ENCODE measurements at places on chromosomes 4 and X.

- H3K36me3 ChIP-seq: no peaks in the 10 kb centered on the region
- H3K27me3 ChIP-seq: no peaks in the 10 kb centered on the region
- no peaks in the 10 kb centered on the region for H3K4me1 ChIP-seq
- no peak overlapping the region for H3K27ac ChIP-seq
- no peak overlapping the region for H3K4me3 ChIP-seq
- DNase-seq: no peak
Observed at GRCh38 chr4:121479808-121480207, 99.0 kb upstream of the QRFPR start.

- no peak for DNase-seq
- no peak overlapping the region for H3K27ac ChIP-seq
- H3K4me3 ChIP-seq: no peak overlapping the region
Observed at GRCh38 chr4:143921181-143921580, 15.8 kb upstream of the GYPE start.

DNA sequence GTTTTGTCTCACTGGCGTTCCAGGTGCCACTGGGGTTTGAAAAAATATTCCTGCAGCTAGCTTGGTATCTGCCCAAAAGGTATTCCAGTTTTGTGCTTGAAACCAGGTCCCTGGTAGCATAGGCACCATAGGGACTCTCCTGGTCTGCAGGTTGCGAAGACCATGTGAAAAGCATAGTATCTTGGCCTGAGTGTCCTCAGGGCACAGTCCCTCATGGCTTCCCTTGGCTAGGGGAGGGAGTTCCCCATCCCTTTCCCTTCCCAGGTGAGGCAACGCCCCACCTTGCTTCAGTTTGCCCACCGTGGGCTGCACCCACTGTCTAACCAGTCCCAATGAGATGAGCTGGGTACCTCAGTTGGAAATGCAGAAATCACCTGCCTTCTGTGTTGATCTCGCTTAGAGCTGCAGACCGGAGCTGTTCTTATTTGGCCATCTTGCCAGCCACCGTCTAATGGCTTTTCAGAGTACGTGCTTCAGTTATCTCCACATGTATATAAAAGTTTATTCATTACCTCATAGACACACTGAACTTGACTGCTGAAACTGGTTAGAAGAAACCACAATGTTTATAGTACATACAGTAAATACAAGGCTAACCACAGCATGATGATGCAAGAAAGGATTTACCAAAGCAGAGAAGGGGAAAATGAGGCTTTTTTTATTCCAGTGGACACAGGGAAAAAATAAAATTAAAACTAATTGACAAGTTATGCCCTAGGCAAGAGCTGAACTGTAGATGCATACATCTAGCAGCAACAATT is 10.6 kb downstream of the PBDC1 start:
- peaks cover 3% of the 10 kb centered on the region for H3K36me3 ChIP-seq
- no peak overlapping the region for H3K4me3 ChIP-seq
- H3K27ac ChIP-seq: peak overlapping the region; percentile 55
- DNase-seq: peak; percentile 59

DNA sequence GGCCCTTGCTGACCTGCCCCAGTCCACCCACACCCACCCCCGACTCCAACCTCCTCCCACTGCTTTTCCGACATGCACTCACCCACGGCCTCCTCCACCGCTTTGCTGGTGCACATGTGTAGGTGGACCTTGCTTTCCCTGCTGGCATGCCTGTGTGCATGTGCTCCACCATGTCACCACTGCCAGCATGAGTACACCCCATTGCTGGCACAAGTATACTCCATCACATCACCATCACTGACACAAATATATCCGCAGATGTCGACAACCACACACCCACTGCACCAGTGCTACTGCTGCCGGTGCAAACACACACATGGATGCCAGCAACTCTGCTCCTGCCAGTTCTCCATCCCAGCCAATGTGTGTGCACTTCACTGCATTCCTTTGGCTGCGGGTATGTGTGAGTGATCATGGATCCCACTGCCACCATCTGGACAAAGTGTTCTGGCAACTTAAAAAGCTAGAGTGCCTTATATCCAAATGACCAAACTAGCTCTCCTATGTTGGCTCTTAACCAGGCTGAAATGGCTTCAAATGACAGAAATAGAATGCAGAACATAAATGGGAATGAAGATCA is 1072.3 kb downstream of the RAPGEF2 start:
- H3K36me3 ChIP-seq: no peaks in the 10 kb centered on the region
- H3K4me3 ChIP-seq: no peak overlapping the region
- no peak overlapping the region for H3K27ac ChIP-seq
- no peak for DNase-seq
- H3K27me3 ChIP-seq: no peaks in the 10 kb centered on the region
- no peaks in the 10 kb centered on the region for H3K4me1 ChIP-seq

- H3K27ac ChIP-seq: no peak overlapping the region
- no peak for DNase-seq
- H3K36me3 ChIP-seq: no peaks in the 10 kb centered on the region
- no peaks in the 10 kb centered on the region for H3K27me3 ChIP-seq
Observed at GRCh38 chr4:14726877-14727361, 275.4 kb upstream of the CPEB2 start.

GRCh38 chr4:95180531-95181242 is 368.1 kb downstream of the UNC5C start:
- H3K4me3 ChIP-seq: no peak overlapping the region
- no peaks in the 10 kb centered on the region for H3K4me1 ChIP-seq
- H3K27me3 ChIP-seq: no peaks in the 10 kb centered on the region
- no peak for DNase-seq
- H3K27ac ChIP-seq: no peak overlapping the region
- H3K36me3 ChIP-seq: no peaks in the 10 kb centered on the region

DNA sequence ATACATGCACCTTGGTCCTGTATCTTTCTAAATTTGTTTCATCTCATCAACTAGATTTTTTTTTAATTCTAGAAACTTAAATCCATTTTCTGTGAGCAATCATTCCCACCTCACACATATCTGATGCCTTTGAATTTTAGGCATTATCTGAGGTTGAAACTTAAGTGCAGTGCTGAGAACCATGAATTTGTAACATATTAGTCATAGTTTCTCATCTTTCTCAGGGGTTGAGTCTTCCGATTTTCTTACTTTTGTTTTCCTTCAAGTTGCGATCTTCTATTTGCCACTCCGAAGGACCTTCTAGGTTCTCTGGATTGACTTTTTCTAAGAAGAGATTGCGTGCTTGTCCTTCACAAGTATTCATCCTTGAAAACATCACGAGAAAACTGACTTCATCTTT is 3.7 kb upstream of the NR0B1 start:
- DNase-seq: no peak
- H3K4me1 ChIP-seq: peaks cover 25% of the 10 kb centered on the region
- no peak overlapping the region for H3K4me3 ChIP-seq
- no peak overlapping the region for H3K27ac ChIP-seq
- no peaks in the 10 kb centered on the region for H3K36me3 ChIP-seq

GRCh38 chr4:15106399-15106798 is 104.1 kb downstream of the CPEB2 start:
- H3K27me3 ChIP-seq: no peaks in the 10 kb centered on the region
- no peak overlapping the region for H3K4me3 ChIP-seq
- DNase-seq: no peak
- H3K4me1 ChIP-seq: peaks cover 15% of the 10 kb centered on the region

GRCh38 chr4:120218981-120219380 is 152.3 kb upstream of the MAD2L1 start:
- no peaks in the 10 kb centered on the region for H3K36me3 ChIP-seq
- H3K4me3 ChIP-seq: no peak overlapping the region
- H3K27ac ChIP-seq: no peak overlapping the region
- DNase-seq: no peak
- no peaks in the 10 kb centered on the region for H3K27me3 ChIP-seq

DNA sequence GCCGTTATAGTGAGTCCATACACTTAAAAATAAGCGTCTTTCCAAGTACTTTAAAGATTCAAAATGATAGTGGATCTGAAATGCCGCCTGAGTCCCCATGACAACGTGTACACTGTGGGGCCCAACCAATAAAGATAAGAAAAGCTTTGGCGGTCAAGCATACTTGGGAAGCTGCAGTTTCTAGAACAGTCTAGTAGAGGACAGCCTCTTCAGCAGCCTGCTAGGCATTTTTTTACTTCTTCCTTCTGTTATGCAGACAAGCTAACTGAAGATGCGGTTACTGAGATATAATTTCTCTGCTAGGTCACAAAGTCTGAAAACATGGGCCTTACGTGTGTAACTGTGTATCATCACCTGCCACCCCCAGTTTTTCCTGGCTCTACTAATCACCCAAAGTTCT is 402 bp upstream of the UPRT start:
- peak overlapping the region; percentile 74 for H3K4me3 ChIP-seq
- H3K36me3 ChIP-seq: no peaks in the 10 kb centered on the region
- peaks cover 8% of the 10 kb centered on the region for H3K4me1 ChIP-seq

GRCh38 chr4:1240721-1241465 is 8.0 kb downstream of the CTBP1 start:
- peaks cover 11% of the 10 kb centered on the region for H3K4me1 ChIP-seq
- peaks cover 46% of the 10 kb centered on the region for H3K36me3 ChIP-seq
- H3K27me3 ChIP-seq: no peaks in the 10 kb centered on the region
- no peak overlapping the region for H3K4me3 ChIP-seq
- no peak for DNase-seq

GRCh38 chr4:5890063-5890727 is 2.7 kb downstream of the CRMP1 start:
- H3K36me3 ChIP-seq: no peaks in the 10 kb centered on the region
- no peak overlapping the region for H3K27ac ChIP-seq
- H3K4me1 ChIP-seq: no peaks in the 10 kb centered on the region

DNA sequence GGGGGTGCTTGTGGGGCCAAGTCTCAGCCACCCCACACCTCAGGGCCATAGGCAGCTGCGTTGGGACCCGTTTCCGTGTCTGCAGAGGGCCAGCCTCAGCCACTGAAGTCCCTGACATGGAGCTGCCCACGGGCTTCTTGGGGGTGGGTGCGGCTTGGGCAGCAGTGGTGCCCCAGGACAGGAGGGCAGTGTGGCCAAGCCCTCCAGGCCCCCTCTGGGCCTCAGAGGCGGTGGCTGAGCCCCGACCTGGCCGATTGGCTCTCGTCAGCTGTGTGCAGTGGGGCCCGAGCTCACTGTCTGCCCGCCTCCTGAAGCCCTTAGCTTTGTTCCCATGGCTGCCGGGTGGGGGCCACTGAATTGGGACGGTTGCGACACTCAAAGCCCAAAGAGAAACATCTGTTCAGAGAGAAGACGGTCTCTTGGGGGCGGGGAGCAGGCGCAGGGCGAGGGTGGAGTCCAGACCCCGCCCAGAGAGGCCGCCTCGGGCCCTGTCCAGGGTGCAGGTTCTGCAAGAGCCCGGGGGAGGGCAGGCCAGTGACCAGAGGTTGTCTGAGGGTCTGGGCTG is 9.1 kb downstream of the FGFR3 start:
- H3K27me3 ChIP-seq: no peaks in the 10 kb centered on the region
- peaks cover 59% of the 10 kb centered on the region for H3K4me1 ChIP-seq
- no peak overlapping the region for H3K4me3 ChIP-seq
- peaks cover 73% of the 10 kb centered on the region for H3K36me3 ChIP-seq
- peak overlapping the region; percentile 92 for H3K27ac ChIP-seq

DNA sequence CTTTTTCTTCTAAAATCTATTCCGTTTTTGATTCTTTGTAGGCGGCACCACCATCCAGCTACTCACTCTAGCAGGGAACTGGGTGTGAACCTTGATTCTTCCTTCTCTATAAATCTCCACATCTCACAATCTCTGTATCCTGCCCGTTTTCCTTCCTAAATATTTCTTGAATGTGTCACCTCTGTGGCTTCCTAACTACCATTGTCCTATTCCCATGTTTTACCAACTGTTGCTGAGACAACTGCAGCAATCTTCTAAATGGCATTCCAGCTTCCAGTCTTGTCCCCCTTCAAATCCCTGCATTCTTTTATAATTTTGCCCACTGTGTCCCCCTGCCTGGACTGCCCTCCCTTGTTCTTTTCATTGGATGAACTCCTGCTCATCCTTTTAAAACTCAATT is 641.3 kb downstream of the RPA4 start:
- no peak overlapping the region for H3K4me3 ChIP-seq
- H3K4me1 ChIP-seq: no peaks in the 10 kb centered on the region
- no peaks in the 10 kb centered on the region for H3K27me3 ChIP-seq
- H3K36me3 ChIP-seq: no peaks in the 10 kb centered on the region
- no peak overlapping the region for H3K27ac ChIP-seq

GRCh38 chr4:83438719-83439118 is 16.9 kb downstream of the HELQ start:
- DNase-seq: no peak
- no peak overlapping the region for H3K4me3 ChIP-seq
- no peak overlapping the region for H3K27ac ChIP-seq
- no peaks in the 10 kb centered on the region for H3K4me1 ChIP-seq
- H3K36me3 ChIP-seq: no peaks in the 10 kb centered on the region

DNA sequence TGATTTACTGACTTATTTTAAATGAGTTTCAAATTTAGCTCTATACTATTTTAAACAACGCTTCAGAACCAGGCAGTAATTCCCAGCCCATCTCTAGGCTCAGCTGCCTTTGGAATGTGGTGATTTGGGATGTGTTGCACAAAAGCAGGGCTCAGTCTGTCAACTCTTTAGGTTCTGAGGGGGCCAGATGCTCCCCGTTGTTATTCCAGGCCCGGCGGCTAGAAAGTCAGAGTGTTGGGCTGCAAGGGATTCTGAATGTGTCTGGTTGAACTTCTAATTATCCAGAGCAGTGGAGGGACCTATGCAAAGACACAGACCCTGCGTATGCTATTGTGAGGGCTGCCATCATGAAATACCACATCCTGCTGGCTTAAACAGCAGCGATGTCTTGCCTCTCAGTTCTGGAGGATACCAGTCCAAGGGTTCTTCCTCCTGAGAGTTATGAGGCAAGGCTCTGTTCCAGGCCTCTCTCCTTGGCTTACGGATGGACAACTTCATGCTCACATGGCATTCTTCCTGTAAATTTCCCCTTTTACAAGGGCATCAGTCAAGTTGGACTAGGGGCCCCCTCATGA is 123.2 kb upstream of the TRIM2 start:
- no peak overlapping the region for H3K4me3 ChIP-seq
- H3K4me1 ChIP-seq: peaks cover 9% of the 10 kb centered on the region
- no peaks in the 10 kb centered on the region for H3K27me3 ChIP-seq
- H3K36me3 ChIP-seq: no peaks in the 10 kb centered on the region
- no peak overlapping the region for H3K27ac ChIP-seq
- DNase-seq: no peak

GRCh38 chrX:65598559-65599147 is 64.1 kb upstream of the LAS1L start:
- no peak for DNase-seq
- H3K27me3 ChIP-seq: no peaks in the 10 kb centered on the region
- no peaks in the 10 kb centered on the region for H3K36me3 ChIP-seq
- no peak overlapping the region for H3K4me3 ChIP-seq

GRCh38 chrX:21989384-21989783 is 42.7 kb upstream of the PHEX start:
- peaks cover 29% of the 10 kb centered on the region for H3K36me3 ChIP-seq
- no peaks in the 10 kb centered on the region for H3K27me3 ChIP-seq

DNA sequence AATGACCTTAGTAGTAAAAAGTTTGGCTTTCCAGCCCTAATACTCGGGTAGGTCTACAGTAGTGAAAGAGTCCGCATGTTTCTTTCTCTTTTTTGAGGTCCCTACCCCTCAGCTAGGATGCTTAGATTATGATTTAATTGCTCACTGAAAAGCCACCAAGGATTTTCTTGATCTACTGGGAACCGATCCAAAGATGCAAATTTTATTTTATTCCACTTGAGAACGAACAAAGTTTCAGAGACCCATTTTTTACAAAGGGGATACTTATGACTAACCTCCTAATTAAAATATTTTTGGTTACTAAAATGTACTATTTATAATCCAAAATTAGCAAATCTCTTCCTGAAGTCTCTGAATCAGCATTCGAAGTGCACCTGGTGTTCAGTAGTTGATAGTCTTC is 14.3 kb upstream of the PDHA2 start:
- no peak overlapping the region for H3K27ac ChIP-seq
- no peaks in the 10 kb centered on the region for H3K27me3 ChIP-seq
- no peak for DNase-seq
- no peaks in the 10 kb centered on the region for H3K36me3 ChIP-seq

Data from HepG2 (cell line).